ENCODE measurements at places on chromosomes 7 and 10. TPM values are rescaled to one million over a fixed set of nuclear protein-coding genes. Genes with fewer than 3 reads are reported as not detected.

- no peak for DNase-seq
Observed at GRCh38 chr10:102396730-102397151, 1.2 kb downstream of the NFKB2 start.

DNA sequence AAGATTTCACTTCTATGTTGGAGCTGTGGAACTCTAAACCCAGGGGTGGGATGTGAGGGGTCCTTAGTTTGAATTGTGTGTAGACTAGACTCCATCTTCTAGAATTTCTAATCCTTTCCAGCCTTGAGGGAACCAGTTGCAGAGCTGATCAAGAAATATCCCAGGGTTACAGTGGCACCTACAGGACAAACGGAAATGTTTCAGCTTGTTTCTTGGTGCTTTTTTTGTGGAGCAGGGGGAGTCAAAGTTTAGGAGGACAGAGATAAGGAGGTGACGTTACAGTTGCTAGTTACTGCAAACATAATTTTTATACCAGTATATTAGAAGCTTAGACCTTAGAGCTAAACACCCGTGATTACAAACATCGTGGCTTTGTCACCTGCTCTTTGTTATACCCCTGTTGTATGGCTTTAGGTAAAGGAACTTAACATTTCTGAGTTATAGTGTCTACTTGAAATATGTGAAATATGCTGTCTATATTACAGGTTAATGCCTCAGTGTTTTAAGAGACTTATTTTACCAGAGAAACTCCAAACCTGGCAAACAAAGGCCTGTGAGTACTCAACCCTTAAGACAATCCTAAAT, 84.5 kb upstream of the DYNC1I1 start:
- DNase-seq = no peak

DNA sequence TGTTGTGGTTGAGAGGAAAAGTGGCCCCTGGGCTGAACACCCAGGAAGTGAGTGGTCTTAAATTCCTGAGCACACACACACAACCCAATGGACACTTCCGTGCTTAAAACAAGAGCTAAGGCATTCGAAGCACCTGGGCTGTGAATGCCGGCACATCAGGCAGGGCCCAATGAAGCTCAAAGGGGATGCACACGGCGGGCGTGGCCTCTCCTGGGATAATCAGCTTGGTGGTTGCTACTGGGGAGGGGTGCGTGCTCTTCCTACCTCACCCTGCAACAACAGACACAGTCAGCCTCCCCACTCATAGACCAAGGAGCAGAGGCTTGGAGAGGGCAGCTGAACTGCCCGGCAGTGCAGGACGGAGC, 115.0 kb upstream of the TCERG1L start:
- no peak for DNase-seq

DNA sequence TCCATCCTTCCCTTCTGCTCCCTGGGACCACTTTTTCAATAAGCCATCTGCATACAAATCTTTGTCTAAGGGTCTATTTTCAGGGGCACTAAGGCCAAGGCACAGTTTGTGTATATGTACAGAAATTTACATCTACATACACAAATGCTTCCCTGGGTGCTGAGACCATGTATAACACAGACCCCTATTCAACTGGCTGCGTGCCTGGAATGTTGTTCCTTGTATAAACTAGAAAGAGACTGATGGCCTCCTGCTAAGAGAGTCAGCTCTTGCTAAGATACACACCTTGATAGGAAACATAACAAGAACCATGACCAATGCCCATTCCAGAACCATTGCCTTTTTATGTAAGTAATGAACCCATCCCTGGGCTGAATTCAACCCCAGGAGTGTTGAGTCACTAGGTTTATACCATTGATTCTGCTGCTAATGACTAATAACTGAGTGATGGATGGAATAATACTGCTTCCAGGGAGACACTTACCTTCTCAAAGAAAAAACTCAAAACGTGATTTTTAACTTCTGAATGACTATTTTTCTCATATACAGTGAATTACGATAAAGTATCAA, 290.7 kb downstream of the FGFR2 start:
- no peak for DNase-seq

DNA sequence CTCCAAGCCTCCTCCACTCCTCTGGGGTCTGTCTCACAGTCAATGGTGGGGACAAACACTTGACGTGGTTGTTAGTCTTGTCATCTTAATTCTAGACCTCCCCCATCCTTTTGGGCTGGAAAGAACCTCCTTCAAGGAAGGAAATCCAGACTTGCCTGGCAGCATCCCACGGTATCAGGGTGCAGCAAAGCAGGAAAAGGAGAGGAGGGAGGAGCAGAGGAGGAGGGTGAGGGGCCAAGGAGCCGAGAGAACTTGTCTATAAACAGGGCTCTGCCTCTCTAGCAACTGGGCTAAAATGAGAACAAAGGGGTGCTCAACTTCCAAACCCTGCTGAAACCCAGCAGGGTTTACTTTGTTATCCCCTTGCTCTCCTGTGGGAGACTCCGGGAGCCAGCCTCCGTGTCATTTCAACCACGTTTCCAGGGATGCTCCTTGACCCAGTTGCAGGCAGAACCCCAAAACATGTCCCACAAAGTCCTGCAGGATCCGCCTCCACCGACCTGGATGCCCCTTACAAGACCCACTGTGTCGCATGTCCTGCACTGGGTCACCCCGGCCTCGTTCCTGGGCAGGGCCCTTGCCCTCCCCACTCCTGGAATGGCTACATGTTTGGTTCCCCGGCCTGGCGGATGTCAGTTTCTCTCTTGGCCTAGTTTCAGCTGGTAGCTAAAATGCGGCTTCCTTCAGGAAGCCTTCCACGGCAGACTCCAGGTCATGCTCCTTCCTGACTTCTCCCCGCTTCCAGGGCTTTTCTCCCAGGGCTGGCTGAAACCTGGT, 69.7 kb upstream of the MGMT start:
- peak; percentile 31 for DNase-seq

GRCh38 chr10:99849536-99849935, 67.1 kb downstream of the ABCC2 start:
- no peak for DNase-seq

- DNase-seq = no peak
Observed at GRCh38 chr10:71502851-71503250, 106.1 kb downstream of the CDH23 start.

- DNase-seq = no peak
Observed at GRCh38 chr7:94414481-94414880, 19.8 kb downstream of the COL1A2 start.

DNA sequence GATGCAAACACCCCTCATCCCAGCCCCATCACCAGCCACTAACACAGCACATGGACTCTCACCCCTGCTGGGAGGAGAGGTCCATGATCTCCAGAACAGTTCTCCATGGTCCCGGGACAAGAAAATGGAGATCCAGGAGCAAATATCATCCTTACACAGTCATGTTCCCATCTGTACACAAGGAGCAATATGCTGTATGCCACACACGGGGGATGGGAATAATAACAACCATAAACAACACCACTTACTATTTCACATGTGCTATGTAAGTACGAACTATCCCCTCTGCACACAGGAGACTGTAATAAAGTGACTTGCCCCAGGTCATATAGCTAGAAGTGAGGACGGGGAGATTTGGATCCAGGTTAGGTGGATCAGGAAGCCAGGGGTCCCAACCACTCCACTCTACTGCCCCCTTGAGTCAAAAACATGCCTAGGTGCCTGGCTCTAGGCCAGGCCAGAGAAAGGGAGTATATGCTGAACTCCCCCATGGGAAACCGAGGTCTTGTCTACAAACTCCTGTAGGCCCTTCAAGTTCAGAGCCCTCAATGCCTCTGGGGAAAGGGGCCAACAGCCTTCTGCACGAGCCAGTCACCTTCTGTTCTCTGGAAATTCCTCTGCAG, 34.1 kb downstream of the LRRC20 start:
- no peak for DNase-seq

DNA sequence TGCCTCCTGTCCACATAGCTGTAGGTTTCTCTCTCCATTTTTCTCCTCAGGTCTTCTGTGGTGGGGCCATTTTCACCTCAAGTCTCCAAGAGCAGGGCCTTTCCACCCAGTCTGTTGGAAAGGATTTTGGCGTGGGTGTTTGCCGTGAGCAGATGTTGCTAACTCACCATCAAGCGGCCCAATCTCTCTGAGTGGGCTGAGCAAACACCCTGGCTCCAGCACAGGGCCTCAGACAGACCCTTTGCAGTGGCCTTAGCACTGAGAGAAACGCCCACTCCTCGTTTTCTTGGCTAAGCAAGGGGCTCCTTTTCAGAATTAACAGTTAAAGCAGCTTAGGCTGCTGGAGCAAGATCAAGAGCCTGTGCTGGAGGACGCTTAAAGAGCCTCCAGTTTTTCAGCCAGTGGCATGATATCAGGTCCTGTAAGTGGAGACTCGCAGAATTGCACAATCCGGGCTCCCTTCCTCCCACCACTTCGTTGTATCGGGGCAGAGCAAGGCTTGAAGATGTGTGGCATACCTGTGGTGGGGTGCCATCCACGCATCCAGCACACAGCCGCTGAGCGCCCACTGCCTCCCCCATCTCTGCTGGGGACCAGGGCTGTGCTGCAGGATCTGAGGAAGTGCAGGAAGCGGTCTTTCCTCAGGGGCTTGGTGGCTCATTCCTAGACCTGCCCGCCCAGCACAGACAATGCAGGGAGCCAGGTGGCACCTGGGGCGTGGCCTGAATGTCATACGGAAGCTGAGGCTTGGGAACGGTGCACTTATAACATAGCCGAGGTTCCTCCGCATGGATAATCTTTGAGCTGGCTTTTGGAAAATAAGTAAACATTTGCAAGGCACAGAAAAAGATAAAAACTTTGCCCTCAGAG, 142.7 kb downstream of the ADARB2 start:
- DNase-seq = no peak

Gene ZNF365
- 0.21 TPM for total RNA-seq

Gene ITPRID1
- total RNA-seq = not detected

Gene ZNF804B
- total RNA-seq = not detected
